ENCODE measurements at places on chromosomes 16 and 17.
A peak's percentile ranks its signal among the peaks of the same experiment; 100 is the strongest.

- no peak for DNase-seq
These were observed 608 bp upstream of the PGS1 start for GRCh38 chr17:78377858-78378224.

DNA sequence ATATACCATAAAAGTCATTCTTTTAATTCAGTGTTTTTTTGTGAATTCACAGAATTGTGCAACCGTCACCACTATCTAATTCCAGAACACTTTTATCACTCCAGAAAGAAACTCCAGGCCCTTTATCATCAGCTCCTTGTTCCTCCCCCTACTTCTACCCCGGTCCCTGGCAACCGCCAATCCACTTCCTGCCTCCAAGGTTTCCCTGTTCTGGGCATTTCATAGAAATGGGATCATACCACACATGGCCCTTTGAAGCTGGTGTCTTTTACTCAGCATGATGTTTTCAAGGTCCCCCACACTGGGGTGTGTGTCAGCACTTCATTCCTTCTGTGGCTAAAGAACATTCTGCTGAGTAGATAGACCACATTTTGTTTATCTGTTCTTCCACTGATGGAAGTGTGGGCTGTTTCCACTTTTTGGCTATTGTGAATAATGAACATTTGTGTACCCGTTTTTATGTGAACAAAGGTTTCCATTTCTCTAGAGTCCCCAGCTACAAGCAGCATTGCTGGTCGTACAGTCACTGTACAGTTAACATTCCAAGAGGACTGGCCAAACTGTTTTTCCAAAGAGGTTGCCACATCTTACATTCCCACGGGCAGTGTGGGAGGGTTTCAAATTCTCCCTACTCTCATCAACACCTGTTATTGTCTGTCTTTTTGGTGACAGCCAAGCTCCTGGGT is 75.8 kb upstream of the ZNF469 start:
- peak; percentile 98 for DNase-seq

- no peak for DNase-seq
These were observed 12.2 kb downstream of the PRKCB start for GRCh38 chr16:23847948-23848347.

GRCh38 chr17:81230043-81230820 is 7.5 kb upstream of the CEP131 start:
- DNase-seq: no peak

- no peak for DNase-seq
These were observed 217.0 kb downstream of the CCDC182 start for GRCh38 chr17:57528058-57528451.

Measured in fibroblast of skin of abdomen (primary cell).